ENCODE measurements at places on chromosomes 6 and 20.

- peak; percentile 80 for DNase-seq
These were observed 12.9 kb downstream of the COX7A2 start for GRCh38 chr6:75230484-75231325.

- no peak for DNase-seq
These were observed 43.4 kb upstream of the BLCAP start for GRCh38 chr20:37571033-37571432.

DNA sequence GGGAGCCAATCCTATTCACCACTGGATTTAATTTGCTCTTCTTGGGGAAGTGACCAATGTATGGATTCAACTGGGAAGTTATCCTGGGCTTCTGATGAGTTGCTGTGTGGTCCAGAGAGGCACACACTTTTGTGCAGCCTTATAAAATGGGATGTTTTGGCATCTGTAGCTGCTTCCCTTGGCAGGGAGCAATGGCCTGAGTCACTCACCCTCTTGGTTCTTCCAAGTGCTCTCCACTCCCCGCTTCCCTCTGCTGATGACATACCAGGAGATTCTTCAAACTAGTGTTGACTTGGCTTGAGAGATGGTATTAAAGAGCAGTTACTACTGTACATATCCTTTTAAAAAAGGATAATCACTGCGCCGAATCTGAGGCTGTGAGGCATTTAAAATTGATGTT is 105.8 kb downstream of the JARID2 start:
- DNase-seq = peak; percentile 86

DNA sequence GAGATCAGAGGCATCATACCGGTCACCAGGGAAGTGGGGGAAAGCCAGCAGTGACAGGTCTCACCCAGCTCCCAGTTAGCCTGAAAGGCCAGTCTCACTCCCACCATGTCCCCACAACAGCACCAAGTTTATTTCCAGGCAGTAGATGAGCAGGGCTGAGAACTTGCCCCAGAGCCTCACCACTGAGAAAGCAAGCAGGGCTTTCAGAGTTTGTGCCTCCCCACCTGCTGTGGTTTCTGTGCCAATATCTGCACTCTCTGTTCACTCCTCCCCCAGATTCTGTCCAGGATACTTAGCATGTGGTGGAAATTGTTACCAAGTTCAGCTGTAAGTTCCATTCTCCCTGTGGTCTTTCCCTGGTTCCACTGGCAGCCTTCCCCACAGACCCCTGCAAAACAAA is 255.0 kb upstream of the HTR1E start:
- DNase-seq = no peak

DNA sequence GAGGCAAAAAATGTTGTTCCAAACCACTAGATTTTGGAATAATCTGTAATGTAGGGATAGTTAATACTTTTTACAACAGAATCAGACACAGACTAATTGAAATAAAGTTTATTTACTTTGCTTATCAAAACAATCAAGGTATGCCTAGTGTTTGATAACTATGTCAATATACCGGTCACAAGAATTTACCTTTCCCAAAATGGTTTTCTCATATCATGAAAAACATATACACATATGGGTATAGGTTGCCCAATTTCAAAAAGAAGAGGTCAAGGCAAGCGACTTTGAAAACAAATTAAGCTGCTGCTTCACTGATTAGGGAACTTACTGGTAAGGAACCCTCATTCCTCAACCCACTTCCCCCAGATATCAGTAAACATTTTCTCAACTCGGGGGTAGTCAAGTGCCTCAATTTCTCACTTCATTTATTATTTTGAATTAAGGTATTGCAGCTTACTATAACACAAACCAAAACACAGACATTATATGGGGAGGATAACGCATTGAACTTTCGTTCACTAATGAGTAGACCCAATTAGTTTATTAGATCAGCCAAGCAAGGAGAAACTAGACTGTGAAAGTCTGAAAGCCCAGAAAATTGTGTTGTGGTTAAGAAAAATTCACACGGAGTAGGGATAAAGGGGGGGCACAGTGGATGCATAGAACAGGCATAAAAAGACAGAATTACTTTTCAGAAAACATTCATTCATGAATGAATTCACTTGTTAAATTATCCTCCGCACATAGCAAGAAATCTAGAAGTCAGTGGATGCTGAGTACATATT is 9.0 kb upstream of the ELOVL5 start:
- no peak for DNase-seq

DNA sequence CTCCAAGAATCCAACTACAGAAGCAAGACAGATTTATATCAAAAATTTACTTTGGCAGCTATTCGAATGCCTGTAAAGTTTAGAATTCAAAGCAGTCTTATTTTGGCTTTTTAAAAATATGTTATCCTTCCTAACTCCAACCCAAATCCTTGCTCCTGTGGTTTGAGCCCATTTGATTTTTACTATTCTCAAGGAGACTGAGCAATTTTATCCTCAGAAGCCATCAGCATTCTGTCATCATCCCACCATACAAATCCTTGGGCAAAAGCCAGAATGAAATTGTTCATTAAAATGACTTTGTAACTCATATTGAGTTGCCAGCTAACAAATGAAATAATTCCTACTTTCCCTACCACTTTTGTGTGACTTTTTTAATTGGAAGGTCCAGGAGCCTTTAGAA is 392.8 kb downstream of the ADGRB3 start:
- no peak for DNase-seq

DNA sequence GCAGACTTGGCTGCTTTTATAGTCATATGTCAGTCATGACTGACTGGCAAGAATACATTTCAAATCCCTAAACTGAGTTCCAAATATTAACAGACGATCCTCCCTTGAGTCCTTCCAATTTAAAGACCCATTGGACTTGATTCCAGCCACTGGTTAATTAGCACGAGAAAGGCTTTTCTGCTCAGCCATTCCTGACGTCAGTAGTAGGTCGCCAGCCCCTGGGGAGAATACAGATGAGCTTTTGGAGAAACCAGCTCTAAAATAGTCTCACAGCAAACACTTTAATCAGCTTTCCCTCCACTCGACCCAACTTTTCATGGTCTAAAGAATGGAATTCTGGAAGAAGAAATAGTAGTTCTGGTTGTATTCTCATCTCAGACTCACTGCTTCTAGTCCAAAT is 91.6 kb downstream of the SLC22A3 start:
- no peak for DNase-seq

GRCh38 chr6:158812611-158813010 is 6.6 kb downstream of the EZR start:
- no peak for DNase-seq

DNA sequence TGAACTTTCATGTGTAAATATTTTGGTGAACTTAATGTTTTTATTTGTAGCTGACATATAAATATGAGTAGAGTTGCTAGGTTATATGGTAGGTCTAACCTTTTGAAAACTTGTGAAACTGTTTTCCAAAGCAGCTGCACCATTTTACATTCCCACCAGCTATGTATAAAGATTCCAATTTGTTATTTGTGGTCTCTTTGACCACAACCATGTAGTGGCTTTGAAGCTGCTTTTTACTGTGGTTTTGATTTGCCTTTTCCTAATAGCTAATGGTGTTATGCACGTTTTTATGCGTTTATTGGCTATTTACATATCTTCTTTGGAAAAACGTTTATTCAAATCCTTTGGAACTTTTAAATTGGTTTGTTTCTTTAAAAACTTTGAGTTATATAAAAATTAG is 10.3 kb downstream of the CST3 start:
- DNase-seq = no peak

GRCh38 chr6:28953585-28954258 is 29.9 kb upstream of the TRIM27 start:
- peak; percentile 26 for DNase-seq

DNA sequence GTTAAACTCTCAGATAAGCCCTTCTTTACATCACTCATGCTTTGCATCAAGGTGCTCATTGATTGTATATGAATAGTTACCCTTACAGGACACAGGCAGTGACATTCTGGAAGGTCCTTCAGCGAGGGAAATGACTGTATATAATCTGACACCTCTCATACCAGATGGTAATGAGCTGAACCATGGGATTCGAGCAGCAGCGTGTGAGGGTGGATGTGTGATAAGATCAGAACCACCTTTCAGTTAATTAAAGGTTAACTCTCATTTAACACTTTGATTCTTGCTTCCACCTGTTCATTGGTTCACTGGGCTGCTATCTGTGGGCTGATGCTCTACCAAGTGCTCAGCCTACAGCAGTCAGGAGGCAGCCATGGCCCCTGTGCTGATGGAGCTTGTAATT is 24.2 kb downstream of the NEDD9 start:
- no peak for DNase-seq

GRCh38 chr20:41830702-41831101 is 212.5 kb upstream of the CHD6 start:
- DNase-seq = no peak

DNA sequence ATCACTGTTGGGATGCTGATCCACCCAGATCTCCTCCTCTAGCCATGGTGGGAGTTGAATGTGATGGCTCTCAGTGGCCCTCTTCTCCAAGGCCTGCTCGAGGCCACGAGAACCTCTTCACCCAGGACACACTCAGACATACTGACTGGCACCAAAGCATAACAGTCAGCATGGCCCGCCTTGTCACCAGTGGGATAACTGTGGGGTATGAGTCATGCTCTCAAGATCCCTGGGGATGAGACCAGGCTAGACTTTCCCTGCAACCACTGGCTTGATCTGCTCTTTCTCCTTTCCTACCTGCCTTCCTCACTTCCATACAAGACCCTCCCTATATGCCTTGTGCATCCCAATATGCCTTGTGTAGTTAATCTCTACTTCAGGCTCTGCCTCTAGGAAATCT is 66.8 kb downstream of the RIN2 start:
- no peak for DNase-seq

DNA sequence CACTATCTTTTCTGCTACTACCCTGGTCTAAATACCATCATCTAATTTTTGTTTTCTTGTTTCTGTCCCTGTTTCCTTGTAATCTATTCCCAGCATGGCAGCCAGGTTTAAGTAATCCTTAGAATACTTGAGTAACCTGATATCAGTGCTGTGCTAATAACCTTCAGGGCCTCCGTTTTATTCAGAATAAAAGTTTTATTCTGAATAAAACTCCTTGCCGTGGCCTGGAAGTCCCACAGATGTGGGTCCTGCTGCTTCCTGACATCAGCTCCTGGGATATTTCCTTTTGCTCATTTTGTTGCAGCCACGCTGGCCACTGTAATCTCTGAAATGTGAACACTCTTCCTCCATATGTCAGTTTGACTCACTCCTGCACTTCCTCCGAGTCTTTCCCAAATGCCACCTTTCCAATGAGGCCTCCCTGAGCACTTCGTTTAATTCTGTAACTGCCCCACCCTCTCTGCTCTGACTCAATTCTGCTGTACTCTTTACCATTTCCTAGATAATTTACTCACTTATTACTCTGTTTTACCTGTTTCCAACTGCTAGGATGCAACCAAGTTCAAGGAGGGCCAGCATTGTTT is 114.0 kb upstream of the FOXA2 start:
- DNase-seq = peak; percentile 60

GRCh38 chr20:46820682-46821081 is 74.0 kb upstream of the EYA2 start:
- no peak for DNase-seq

- DNase-seq = no peak
These were observed 234.5 kb upstream of the THEMIS start for GRCh38 chr6:128135325-128135724.

DNA sequence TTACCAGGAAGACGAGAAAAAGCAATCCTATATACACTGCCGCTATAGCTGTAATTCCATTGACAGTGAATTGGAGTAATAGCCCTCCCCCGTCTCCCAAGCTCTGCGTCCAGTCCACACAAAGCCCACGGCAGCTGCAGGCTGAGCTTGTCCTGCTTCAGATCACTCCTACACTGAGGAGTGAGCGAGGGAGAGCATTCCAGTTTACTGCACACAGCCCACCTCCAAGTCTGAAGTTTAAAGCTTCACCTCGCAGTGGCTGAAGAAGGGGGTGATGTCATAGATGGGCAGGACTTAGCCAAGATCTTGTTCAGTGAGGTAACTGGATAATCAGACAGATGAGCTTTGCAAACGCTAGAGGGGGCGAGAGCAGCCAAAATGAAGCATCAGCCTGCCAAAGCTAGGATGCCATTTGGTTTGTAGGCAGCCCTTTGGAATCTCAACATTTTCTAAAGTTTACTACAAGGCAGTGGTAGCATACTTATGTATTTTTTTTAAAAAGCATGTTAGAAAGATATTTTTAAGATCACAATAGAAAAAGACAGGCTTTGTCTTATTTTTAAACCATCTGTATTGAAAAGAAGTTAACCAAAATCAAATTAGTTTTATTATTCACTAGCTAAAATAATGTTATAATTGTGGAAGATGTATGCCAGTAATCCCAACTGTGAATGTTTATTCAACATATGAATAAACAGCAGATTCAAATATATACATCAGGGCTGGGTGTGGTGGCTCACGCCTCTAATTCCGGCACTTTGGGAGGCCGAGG is at the start of gene FLRT3:
Gene FLRT3, minus strand, starts transcription at position 213 of the 772 bp plus-strand sequence. CDS start 10,106 bp downstream, outside the sequence.
- DNase-seq = peak; percentile 98
